ENCODE measurements at places on chromosomes 1 and 21.

DNA sequence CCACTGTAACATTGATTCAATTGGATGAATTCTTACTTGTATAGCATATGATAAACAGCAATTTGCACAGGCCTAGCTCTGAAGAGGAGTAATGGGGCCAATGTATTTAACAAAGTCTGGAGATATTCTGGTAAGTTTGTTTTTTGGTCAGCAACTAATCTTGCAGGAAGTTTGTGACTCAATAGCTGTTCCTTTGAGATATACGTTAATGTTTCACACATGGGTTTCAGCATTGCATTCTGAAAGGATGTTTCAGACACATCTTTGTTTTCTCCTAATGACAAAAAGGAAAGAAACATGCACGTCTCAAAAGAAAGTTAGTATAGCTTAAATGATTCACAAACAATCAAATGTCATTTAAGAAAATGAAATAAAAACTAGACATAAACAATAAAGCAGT is 49.0 kb downstream of the LTN1 start:
- no peak for DNase-seq

- no peak for DNase-seq
These were observed 5.9 kb upstream of the MXRA8 start for GRCh38 chr1:1364266-1364665.

DNA sequence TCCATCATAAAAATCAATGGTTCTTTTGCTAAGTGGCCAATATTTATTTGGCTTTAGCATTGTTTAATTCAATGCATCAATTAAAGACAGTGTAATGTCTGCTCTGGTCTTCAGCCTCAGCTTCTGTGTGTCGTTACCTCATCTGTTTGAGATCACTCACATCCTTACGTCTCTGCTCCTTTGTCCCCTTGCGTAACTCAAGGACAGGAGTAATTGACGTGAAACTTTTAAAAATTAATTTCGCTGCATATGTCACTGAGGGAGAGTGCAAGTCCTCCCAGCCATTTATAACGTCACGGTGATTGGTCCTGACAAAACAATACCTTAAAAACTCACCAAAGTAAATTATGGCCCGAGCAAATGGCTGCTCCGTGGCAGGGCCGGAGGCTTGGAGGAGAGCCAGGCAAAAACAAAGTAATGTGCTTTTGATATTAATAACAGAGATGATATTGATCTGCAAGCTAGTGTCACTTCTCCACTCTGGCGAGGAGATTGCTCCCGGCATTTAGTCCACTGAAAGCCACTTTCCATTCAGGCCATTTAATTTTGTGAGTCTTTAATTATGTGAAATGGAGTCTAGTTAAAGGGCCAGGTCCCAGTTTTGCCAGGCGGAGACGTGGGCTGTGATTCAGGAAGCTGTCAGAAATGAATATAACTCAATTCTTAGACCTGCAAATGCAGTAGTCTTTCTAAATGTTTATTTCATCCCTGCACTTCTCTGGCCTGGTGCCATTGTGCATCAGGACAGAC is 150.9 kb upstream of the POU3F1 start:
- DNase-seq, result no peak

DNA sequence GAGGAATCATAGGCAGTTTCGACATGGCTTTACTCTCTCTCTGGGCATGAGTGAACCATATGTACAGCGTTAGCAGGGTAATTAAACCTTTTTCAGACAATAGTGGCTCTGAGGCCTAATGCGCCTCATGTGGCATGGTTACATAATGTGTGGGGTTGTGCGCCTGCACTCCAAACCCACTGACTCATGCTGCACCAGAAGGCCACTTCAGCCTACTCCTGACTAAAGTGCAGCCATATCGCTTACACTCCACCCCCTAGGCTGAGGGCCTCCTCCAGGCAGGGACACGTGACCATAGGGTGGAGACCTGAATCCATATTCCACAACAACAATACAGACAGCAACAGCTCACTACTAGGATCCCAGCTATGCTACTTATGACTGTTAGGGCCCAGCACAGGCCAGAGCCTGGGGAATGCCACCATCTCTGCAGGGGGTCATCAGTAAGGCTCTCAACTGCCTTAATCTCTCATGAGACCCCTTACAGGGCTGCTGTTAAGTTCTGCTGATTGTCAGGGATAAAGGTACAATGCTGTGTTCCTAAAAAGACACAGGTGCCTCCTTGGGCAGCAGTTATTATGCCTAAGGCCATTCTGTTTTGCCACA is 13.4 kb upstream of the ODF2L start:
- DNase-seq, result no peak

DNA sequence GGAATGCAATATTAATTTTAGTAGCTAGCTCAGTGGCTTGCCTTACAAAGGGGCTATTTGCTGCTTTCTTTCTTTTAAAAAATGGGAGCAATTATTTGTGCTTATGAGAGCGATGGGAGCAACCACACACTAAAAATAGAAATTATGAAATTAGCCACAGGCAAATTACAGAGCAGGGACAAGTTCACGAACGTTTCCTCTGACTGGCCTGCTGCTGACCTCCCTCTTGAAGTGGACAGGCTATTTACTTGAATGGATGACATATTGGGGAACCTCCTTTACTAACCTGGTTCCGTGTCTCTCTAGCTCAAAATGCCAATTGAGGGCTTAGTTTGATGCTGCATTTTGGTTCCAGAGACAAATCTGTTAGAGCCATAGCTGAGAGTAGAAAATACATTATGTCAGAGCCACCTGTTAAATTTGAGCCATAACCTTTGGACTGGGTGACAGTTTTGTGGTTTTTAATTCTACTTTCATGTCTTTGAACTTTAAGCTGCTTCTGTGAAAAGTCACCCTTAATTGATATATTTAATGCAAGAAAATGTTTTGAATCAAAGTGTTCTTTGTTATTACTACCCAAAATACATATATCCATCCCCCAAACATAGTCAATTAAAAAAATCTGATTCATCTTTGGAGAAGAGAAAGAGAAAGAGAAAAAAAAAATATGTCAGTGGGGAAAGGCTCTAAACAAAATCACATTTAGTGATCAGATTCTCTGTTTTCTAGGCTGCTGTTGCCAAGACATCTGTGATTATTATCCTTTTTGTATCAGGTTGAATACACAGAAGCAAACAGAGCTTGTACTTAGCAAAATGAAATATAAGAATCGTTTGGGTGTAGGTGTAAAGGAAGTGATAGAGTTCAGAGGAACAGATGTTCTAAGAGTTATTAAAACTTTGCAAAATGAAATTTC is 351.9 kb downstream of the ADGRL2 start:
- DNase-seq, result no peak

- DNase-seq, result no peak
These were observed 1963.0 kb downstream of the NCAM2 start for GRCh38 chr21:22961258-22961657.

- DNase-seq, result no peak
These were observed 1.0 kb upstream of the KRTAP20-1 start for GRCh38 chr21:30615199-30615598.

GRCh38 chr21:36966066-36966820 is at the start of gene HLCS:
TSS of gene HLCS (minus strand) at chr21:36966669. CDS start at chr21:36966638, 31 bp downstream.
- peak; percentile 68 for DNase-seq

- no peak for DNase-seq
These were observed 43.3 kb downstream of the GPR88 start for GRCh38 chr1:100581096-100581705.

DNA sequence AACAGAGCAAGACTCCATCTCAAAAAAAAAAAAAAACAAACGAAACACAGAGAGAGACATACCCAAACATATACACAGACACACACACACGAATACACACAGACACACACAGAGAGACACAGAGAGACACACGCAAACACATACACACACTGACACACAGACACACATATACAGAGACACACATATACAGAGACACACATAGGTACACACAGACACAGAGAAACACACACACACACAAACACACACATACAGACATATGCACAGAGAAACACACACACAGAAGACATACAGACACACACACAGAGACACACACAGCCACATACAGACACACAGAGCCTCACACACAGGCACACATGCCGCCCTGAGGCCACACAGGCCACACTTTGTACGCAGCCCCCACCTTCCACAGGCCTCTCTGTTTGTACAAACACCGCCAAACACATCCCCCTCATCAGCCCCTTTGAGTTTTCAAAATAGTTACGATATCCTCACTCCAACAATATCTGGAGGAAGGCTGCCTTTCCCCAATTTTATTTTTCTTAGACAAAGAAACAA is 57.5 kb upstream of the ABCG1 start:
- no peak for DNase-seq

DNA sequence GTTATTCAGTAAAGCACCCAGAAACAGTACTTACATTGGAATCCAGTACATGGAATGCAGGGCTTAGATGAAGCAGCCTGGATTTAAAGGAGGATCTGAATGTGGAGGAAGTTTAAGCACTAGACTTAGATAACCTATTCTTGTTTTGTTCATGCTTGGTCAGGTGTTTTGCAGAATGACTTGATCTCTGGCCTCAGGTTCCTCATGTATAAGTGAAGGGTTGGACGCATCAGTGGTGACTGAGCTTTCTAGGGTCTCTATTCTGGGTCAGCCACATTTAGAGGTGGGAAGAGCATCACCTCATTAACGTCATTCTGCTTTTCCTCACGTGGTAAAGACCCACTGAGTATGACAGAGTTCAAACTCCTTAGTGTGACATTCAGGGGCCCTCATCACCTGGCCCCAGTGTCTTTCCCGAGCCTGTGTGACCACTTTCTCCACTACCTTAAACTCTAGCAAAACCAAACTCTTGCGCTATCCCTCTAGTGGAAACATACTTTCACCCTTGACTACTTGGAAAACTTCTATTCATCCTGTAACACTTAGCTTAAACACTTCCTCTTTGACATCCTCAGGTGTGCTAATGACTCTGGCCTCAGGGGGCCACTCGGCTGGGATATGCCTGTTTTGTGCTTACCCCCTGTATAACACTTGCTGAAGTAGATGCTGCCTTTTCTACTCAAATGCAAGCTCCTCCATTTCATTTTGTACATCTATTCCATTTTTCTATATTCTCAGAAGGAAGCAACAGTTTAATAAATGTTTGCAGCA is 871 bp upstream of the ERICH3 start:
- no peak for DNase-seq

GRCh38 chr1:168220470-168220871 is 5.3 kb upstream of the SFT2D2 start:
- no peak for DNase-seq

- DNase-seq, result no peak
These were observed at the start of gene BCAN for GRCh38 chr1:156641761-156642264. TSS of gene BCAN (plus strand) at chr1:156642117. CDS start at chr1:156646055, 3,938 bp downstream.

- DNase-seq, result no peak
These were observed 1341.2 kb downstream of the PLA2G4A start for GRCh38 chr1:188169971-188170370.

GRCh38 chr1:27161594-27161993 is 6.7 kb upstream of the SLC9A1 start:
- DNase-seq, result no peak

GRCh38 chr1:150561974-150562445 is 12.8 kb downstream of the ADAMTSL4 start:
- DNase-seq, result peak; percentile 77

- no peak for DNase-seq
These were observed 100.0 kb downstream of the SLC25A24 start for GRCh38 chr1:108100148-108100547.

GRCh38 chr1:184329962-184330868 is 56.6 kb upstream of the C1orf21 start:
- no peak for DNase-seq

DNA sequence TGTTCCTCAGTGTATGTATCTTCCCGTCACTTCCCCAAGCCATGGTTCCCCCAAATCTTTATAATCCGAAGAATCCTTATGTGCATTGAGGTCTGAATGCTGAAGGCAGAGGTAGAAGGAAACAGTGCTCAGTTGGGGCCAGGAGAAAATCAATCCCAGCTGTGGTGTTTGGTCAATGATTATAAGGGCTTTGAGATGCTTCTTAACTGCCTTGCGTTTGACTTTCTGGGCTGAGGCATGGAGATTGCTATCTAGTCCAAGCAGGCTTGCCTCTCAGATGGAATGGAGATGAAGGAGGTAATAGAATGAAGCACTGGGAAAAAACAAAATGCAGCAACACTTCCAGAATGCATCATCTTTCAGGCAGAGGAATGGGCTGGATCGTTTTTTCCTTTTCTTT is 3.6 kb upstream of the MAP1LC3C start:
- DNase-seq, result no peak

GRCh38 chr1:38733761-38734160 is 125.8 kb downstream of the RRAGC start:
- DNase-seq, result no peak

GRCh38 chr1:152481869-152482664 is 28.5 kb upstream of the LCE5A start:
- DNase-seq, result no peak

DNA sequence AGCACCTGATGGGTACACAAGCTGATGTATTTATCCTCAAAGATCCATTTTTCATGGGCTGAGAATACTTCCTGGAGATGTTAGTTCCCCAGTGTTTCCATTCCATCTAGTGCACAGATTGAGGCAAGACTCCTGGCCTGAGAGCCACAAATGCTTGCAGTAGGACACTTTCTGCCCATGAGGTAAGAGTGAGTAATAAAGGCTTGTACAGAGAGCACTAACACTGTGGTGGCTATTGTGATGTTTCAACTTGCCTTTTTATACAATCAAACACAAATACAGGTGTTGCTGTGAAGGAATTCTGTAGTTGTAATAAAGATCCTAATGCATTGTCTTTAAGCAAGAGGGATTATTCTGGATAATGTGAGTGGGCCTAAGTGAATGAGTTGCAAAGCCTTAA is 186.1 kb upstream of the ADAMTS5 start:
- no peak for DNase-seq

- DNase-seq, result no peak
These were observed 64.5 kb upstream of the PRRC2C start for GRCh38 chr1:171420810-171421209.

DNA sequence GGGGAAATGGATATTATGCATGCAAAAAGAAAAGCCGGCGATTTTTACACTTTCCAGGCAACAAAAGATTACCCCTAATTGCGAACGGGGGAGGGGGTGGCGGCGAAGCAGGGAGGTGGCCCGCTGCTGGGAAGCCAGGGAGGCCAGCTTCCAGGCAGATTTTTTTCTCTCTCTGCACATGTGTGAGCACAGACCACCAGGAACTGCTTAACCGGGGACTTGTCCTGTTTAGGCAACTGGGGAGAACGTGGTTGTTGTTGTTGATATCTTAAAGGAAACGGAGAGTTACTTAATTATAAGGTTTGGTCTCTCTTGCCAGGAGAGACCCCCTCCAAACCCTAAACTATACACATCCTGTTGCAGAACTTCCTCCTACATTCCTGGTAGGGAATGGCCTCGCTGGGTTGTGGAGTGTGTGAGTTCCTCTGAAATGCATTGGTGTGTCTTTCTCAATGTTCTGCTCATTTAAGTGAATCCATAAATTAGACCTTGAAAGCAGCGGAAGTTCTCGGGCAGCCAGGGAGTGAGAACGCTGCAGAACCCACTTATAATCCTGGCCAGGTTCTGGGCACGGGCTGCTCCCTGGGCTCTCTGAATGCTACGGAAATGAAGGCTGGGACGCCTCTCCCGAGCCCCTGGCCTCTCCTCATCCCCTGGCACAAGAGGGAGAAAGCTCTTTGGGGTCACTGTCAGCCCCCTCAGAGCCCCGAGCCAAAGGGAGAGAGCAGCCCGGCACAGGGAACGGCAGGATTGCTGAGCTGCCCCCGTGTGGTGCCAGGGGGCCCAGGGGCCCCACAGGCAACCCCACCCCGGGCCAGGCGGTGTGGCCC is 250.0 kb downstream of the FOXD2 start:
- DNase-seq, result no peak

Measured in activated gamma-delta T cell treated with Interleukin-2 at 50 U/mL for 16 hours (primary cell).